ENCODE measurements at places on chromosomes 4 and X.
A peak's percentile ranks its signal among the peaks of the same experiment; 100 is the strongest.

- no peak overlapping the region for H3K4me3 ChIP-seq
- H3K4me1 ChIP-seq, result no peaks in the 10 kb centered on the region
- H3K27ac ChIP-seq, result no peak overlapping the region
- H3K36me3 ChIP-seq, result no peaks in the 10 kb centered on the region
- no peaks in the 10 kb centered on the region for H3K27me3 ChIP-seq
- DNase-seq, result no peak
Observed at GRCh38 chr4:11741190-11741652, 312.5 kb upstream of the HS3ST1 start.

- H3K27ac ChIP-seq, result no peak overlapping the region
- H3K27me3 ChIP-seq, result no peaks in the 10 kb centered on the region
- DNase-seq, result no peak
- no peaks in the 10 kb centered on the region for H3K36me3 ChIP-seq
Observed at GRCh38 chr4:10111067-10111801, 5.4 kb downstream of the WDR1 start.

GRCh38 chrX:138711399-138712347 is at the start of gene FGF13:
FGF13 (minus strand) TSS chrX:138711717; CDS start chrX:138711003, 714 bp downstream.
- H3K4me3 ChIP-seq, result peak within 1 kb of the TSS; percentile 66
- peak; percentile 79 for DNase-seq
- no peak within 1 kb of the TSS for H3K27ac ChIP-seq
- H3K27me3 ChIP-seq, result peaks cover 5% of the 10 kb centered on the region
- H3K36me3 ChIP-seq, result no peaks in the 10 kb centered on the region

GRCh38 chr4:7422151-7422897 is 12.4 kb downstream of the PSAPL1 start:
- no peaks in the 10 kb centered on the region for H3K36me3 ChIP-seq
- DNase-seq, result no peak
- H3K27ac ChIP-seq, result no peak overlapping the region
- peaks cover 4% of the 10 kb centered on the region for H3K4me1 ChIP-seq

DNA sequence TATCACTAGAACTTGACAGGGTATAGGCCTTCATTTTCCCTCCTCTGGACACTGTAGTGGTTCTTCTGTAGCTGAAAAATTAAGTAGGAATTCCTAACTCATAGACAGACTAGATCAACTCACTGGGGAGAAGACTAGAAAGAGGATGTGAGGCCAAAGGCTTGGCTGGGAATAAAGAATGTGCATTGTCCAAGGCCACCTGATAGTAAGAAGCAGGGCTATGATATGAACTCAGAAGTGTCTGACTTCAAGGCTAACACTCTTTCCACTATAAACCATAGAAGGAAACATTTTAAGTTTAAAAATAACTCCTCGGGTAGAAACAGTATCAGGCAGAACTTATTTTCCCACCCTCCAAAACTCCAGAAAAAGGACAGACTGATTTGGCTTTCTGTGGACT is 346.6 kb downstream of the OPHN1 start:
- H3K27me3 ChIP-seq, result no peaks in the 10 kb centered on the region
- H3K27ac ChIP-seq, result no peak overlapping the region
- H3K36me3 ChIP-seq, result no peaks in the 10 kb centered on the region
- H3K4me1 ChIP-seq, result no peaks in the 10 kb centered on the region
- no peak for DNase-seq
- no peak overlapping the region for H3K4me3 ChIP-seq

- no peaks in the 10 kb centered on the region for H3K27me3 ChIP-seq
- DNase-seq, result no peak
- H3K27ac ChIP-seq, result no peak overlapping the region
Observed at GRCh38 chr4:38491854-38492478, 172.0 kb upstream of the KLF3 start.

DNA sequence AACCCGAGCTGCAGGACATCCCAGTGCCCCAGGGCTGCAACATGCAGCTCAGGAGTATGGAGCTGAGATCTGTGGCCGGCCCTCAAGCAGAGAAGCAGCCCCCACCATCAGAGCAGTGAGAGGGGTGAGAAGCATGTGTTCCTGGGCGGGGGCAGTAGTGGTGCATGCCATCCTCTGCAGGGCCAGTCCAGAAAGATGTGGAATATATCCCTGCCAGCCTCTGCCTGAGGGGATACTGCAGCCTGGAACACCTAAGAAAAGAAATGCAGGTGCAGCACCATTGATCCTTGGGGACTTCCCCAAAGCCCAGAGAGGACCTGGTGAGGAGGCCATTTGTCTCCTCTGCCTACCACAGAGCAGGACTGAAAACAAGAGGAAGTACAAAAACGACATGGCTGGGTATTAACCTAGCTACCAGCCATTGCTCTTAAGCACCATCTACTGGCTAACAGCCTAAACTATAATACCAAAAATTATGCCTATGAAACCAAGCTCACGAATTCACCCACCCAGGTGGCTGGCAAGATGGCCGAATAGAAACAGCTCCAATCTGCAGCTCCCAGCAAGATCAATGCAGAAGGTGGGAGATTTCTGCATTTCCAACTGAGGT is 158.8 kb downstream of the ADGRA3 start:
- H3K27me3 ChIP-seq, result no peaks in the 10 kb centered on the region
- H3K36me3 ChIP-seq, result no peaks in the 10 kb centered on the region
- DNase-seq, result no peak
- H3K27ac ChIP-seq, result no peak overlapping the region
- H3K4me1 ChIP-seq, result no peaks in the 10 kb centered on the region

- H3K27me3 ChIP-seq, result no peaks in the 10 kb centered on the region
- no peak for DNase-seq
- no peak overlapping the region for H3K4me3 ChIP-seq
- H3K36me3 ChIP-seq, result no peaks in the 10 kb centered on the region
- no peak overlapping the region for H3K27ac ChIP-seq
Observed at GRCh38 chr4:152278505-152279233, 257.2 kb downstream of the FBXW7 start.

GRCh38 chrX:11137543-11138139 is 26.5 kb downstream of the HCCS start:
- no peaks in the 10 kb centered on the region for H3K27me3 ChIP-seq
- no peak overlapping the region for H3K27ac ChIP-seq
- no peaks in the 10 kb centered on the region for H3K36me3 ChIP-seq

DNA sequence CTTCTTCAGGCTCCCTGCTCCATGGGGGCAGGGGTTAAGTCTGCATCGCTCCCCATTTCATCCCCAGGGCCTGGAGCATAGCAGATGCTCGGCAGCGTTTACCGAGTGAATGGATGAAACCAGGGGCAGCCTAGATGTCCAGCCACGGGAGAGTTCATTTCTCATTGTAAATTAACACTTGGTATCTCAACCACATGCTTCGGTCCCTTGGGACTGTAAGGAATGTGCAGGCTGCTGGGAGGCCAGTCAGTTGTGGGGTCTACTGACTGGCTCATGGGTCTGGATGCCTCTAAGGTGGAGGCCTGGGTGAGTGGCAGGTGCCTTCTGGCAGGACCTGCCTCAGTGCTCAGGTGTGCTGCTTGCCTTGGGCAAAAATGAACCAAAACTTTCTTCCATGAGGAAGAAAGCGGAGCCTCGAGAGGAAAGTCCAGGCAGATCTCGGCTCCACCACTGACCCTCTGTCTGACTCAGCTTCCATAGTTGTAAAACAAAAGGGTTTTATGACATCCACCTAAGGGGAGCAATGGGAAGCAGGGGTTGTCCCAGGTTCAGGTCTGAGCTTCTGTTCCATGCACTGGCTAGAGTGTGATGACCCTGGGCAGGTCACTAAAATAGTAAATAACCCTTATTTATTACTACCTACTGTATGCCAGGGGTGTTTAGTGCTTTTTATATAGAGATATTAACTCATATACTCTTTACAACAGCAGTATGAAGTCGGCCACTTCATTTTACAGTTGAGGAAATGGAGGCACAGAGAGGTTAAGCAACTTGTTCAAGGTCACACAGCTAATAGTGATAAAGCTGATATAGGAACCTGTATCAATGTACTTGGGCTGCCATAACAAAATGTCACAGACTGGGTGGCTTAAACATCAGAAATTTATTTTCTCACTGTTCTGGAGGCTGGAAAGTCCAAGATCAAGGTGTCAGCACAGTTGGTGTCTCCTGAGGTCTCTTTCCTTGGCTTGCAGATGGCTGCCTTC is 144.3 kb upstream of the STX18 start:
- no peaks in the 10 kb centered on the region for H3K36me3 ChIP-seq
- no peak overlapping the region for H3K27ac ChIP-seq
- H3K27me3 ChIP-seq, result peaks cover 37% of the 10 kb centered on the region
- no peak overlapping the region for H3K4me3 ChIP-seq

DNA sequence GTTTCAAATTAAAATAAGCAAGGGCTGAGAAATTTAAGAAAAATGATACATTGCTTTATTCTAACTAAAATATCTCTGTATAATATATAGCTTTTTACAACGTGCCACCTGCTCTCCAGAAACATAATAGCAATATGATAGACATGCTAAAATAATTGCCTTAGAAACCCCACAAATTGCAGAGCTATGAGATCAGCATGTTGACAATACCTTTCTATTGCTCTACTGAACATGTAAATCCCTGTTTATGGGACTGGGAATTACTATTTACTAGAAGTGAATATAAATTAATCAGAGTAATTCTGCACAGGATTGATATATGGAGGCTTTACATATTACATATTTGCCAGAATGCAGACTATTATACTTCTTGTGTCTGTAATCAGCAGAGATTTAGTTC is 1831.1 kb upstream of the IGFBP7 start:
- H3K36me3 ChIP-seq, result no peaks in the 10 kb centered on the region
- no peaks in the 10 kb centered on the region for H3K4me1 ChIP-seq
- H3K27me3 ChIP-seq, result no peaks in the 10 kb centered on the region

GRCh38 chrX:104430072-104430741 is 135.8 kb upstream of the IL1RAPL2 start:
- no peak for DNase-seq
- no peaks in the 10 kb centered on the region for H3K27me3 ChIP-seq
- peaks cover 6% of the 10 kb centered on the region for H3K4me1 ChIP-seq
- no peak overlapping the region for H3K4me3 ChIP-seq

DNA sequence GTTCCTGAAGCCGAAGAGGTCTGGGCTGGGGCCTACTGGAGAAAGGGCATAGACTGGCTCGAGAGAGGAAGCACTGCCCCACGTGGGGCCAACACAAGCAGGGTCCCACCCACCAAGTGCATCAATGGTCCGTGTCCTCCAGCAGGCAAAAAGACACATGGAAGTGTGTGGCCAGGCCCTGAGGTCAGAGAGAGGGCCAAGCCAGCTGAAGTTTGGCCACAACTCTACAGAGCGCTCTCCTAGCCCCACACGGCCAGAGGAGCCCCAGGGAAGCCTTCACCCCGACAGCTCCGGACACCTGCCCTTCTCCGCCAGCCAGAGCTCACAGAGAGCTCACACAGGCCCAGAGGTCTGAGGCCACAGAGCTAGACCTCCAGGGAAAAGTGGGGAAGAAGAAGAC is 8.5 kb upstream of the KDM5C start:
- H3K4me1 ChIP-seq, result no peaks in the 10 kb centered on the region
- DNase-seq, result no peak
- no peak overlapping the region for H3K27ac ChIP-seq

DNA sequence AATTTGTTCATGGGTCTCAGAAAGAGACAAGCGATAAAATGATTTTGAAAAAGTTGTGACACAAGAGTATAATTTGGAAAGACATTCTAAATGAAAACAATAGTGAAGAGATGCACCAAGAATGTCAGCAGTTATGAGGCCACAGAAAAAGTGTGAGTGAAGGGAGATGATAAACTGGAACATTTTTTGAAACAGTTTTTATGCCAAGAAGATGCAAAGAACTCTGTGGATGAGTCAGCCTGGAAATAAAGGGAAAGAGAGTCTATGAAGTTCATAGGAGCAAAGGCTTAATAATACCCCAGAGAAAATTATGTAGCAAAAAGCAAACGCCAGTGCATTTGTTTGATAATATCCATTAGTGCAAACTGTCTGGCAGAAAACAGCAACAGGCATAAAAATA is 188.4 kb upstream of the TBC1D9 start:
- no peak overlapping the region for H3K4me3 ChIP-seq
- DNase-seq, result no peak
- H3K27me3 ChIP-seq, result no peaks in the 10 kb centered on the region
- H3K4me1 ChIP-seq, result peaks cover 4% of the 10 kb centered on the region
- no peak overlapping the region for H3K27ac ChIP-seq
- H3K36me3 ChIP-seq, result no peaks in the 10 kb centered on the region

DNA sequence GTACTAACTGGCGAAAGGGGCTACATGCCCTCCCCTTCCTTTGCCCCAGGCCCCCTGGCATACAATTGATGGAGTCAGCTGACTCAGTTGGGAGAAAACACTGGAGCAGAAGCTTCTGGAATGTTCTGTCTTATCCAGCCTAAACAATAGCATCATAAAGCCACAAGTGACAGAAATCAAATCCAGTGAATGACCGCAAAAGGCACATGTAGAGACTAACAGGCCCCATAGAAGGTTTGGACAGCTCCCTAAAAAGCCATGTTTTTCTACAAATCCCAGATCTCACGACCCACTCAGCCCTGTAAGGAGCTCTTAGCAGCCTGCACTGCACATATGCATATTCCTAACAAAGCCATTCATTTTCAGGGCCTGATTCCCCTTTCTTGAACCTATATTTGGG is 25.1 kb downstream of the SCARB2 start:
- no peaks in the 10 kb centered on the region for H3K4me1 ChIP-seq
- no peak overlapping the region for H3K4me3 ChIP-seq
- no peak for DNase-seq
- no peaks in the 10 kb centered on the region for H3K27me3 ChIP-seq
- no peaks in the 10 kb centered on the region for H3K36me3 ChIP-seq
- no peak overlapping the region for H3K27ac ChIP-seq

Data from neural progenitor cell (in vitro differentiated cells).